Amniotic stem cell (primary cell): ENCODE measurements at places on chromosomes 4 and X.

GRCh38 chr4:89619206-89619962, 217.6 kb downstream of the SNCA start:
- DNase-seq: no peak

DNA sequence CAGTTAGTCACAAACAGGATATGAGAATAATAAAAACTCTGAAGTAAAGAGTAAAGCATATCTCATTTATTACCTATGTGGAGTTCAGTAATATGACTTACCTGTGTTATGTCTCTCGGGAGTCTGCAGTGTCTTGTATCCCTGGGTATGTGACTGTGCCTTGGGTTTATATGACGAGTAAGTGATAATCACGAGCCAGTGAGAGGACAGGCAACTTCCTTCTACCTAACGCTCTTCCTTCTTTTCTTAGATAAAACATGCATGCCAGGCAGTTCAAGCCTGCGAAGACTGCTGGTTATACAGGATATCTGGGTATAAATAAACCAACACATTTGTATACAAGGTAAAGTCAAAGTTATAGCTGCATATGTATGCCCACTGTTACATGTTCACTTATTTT, at the start of gene HPGDS:
HPGDS (minus strand) TSS at position 143 of the 400 bp plus-strand sequence. CDS start 8,207 bp downstream, outside the sequence.
- no peak for DNase-seq

GRCh38 chrX:41796046-41796445, 72.1 kb downstream of the GPR82 start:
- no peak for DNase-seq

DNA sequence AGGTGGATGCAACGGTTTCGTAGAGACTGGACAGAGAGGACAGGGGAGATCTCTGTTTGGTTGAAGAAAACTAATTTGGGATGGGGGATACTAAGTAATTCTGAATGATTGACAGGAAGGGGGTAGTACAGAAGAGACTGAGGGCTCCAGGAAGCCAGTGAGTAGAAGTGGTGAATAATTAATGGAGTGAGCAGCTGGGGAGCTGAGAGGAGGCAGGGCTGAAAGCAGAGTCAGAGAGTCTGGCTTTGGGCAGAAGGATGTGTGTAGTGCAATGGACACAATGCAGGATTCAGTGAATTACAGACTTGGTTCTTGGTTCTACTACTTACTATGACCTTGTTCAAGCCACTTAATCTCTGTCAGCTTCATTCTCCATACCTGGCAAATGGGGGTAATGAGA, 161.7 kb downstream of the RBMX2 start:
- no peak for DNase-seq

DNA sequence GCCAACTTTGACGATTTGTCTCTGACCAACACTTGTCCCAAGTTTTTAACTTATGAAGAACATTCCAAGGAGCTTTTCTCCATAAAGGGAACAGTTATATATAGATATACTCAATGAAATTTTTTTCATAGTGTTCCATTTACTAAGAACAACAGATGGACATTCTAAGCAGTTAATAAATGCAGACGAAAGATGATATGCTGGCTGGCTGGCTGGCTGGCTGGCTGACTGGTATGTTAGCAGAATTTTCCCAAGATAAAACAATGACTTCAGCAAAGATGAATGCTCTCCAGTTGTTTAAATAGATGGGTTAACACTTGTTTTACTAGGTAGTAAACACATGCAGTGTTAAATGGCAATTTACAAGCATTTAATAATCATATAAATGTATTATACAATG, 62.2 kb downstream of the SPANXN3 start:
- no peak for DNase-seq

GRCh38 chrX:129534816-129535578, 5.1 kb upstream of the OCRL start:
- no peak for DNase-seq

- no peak for DNase-seq
Observed at GRCh38 chrX:148459343-148459742, 41.1 kb upstream of the AFF2 start.

DNA sequence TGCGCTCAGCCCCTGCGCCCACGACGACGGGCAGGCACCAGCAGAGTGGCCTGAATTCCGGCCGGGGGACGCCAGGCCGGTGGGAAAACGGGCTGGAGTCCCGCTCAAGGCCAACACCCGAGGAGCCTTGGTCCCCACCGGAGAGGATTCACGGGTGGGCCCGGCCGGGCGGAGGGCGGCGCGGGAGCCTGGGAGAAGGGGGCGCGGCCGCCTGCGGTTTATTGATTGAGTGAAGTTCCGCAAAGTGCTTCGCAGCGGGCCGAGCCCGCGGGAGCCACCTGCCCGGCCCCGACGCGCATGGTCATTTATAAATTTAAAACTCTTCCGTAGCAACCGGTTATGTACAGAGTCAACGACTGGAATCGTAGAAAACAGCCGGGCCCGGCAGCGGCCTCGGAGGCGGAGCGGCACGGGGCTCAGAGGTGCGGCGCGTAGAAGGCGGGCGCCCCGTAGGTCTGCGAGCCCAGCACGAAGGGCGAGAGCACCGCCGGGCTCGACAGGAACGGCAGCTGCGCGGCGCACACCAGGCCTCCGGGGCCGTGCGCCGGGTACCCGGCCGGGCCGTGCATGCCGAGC, 3.6 kb downstream of the NKX1-1 start:
- DNase-seq: no peak

DNA sequence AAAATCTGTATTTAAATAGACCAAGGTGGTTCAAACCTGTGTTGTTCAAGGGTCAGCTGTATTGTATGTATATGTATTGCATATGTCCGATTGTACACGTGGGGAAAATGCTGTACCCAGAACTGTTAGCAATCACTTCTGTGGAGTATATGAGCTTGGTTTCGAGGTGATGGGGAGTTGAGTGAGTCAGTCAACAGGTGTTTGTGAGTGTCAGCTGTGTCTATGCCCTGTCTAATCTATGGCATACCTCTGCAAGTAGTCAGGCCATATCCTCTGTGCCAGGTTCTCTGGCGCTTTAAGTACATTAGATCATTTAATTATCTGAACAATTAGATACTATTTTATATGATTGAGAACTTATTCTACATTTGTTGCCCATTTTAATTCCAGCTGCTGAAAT, 7.4 kb downstream of the ZRSR2 start:
- no peak for DNase-seq

GRCh38 chrX:139191746-139192385, 338.7 kb upstream of the F9 start:
- no peak for DNase-seq

GRCh38 chrX:70264784-70265183, 3.4 kb upstream of the ARR3 start:
- DNase-seq: no peak

DNA sequence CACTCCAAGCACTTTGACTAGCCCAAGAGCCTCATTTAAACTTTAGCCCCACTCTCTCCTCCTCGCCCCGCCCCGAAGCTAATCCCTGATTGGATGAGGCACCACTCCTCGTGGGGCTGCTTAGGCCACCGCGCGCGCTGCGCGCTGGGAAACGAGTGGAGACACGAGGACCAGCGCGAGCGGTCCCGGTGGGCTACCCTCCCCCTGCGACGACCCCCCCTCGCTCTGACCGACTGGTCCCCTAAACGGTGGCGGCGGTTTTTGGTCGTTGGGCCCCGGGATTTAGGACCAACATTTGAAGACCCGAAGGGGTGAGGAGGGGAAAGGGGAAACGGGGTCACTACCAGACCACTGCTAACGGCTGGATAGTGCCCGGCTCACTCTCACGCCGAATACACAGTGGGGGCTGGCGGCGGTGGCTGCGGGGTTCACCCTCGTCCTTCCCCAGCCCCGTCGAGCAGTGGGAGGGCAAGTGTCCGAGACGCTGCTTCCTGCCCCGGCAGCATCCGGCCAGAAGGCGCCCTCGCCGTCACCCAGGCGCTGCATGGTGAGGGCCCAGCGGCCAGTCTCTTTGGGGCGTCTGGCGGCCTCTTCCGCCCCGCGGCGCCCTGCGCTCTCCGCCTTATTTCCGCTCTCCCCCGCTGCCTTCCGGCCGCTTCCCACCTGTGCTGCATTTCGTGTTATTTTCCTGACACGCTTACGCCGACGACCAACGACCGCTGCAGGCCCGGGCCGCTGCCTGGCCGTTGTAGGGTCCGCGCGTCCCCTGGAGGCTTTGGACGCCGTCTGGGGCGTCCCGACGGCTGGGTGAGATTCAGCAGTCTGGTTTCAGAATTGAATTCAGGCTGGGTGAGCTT, at the start of gene RBM46:
RBM46 (plus strand) TSS at position 147 of the 857 bp plus-strand sequence. CDS start 15,481 bp downstream, outside the sequence.
- no peak for DNase-seq

DNA sequence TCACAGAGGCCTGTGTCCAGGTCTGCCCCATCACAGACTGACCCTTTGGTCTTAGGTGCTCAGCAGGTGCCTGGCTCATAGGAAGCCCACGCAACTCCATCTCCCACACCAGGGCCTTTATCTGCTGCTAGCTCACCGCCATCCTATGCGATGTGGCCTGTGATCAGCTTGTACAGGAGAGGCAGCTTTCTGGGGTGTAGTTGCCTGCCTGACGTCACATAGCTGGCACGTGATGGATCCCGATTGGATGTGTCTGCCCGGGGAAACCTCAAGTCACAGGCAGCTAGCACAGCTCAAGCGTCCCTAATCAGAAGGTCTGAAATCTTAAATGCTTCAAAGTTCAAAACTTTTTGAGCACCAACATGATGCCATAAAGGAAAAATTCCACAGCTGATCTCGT, 41.2 kb upstream of the CLDN34 start:
- no peak for DNase-seq

GRCh38 chrX:99795495-99795894, 614.6 kb downstream of the PCDH19 start:
- no peak for DNase-seq

DNA sequence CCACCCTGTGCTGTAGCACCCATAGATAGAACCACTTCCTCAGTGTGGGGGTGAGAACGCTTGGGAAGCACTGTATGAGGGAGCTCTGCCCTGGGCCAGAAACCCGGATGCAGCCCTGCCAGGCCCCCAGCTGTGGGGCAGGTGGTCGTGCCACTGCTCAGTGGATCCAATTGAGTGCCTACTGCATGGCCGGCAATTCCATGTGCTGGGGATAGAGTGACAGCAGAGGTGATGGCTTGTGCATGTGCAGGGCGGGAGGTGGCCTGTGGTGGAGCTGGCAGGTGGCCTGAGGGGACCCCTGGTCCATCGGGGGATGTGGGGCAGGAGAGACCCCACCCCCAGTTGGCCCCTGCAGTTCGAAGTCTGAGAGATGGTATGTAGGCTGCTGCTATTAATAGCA, 60.4 kb downstream of the TRMT44 start:
- no peak for DNase-seq

DNA sequence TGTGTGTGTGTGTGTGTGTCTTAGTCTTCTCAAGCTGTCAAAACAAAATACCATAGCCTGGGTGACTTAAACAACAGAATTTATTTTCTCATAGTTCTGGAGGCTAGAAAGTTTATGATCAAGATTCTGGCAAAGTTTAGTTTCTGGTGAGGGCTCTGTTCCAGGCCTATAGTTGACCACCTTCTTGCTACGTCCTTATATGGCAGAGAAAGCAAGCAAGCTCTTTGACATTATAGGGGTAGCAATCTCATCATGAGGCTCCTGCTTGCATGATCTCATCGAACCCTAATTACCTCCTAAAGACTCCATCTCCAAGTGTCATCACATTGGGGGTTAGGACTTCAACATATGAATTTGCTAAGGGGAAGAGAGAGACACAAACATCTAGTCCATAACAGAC, 6.9 kb upstream of the AFP start:
- DNase-seq: no peak

- DNase-seq: no peak
Observed at GRCh38 chrX:132848296-132848970, 110.0 kb downstream of the HS6ST2 start.

- no peak for DNase-seq
Observed at GRCh38 chr4:136203199-136203598, 1329.1 kb downstream of the PCDH18 start.

DNA sequence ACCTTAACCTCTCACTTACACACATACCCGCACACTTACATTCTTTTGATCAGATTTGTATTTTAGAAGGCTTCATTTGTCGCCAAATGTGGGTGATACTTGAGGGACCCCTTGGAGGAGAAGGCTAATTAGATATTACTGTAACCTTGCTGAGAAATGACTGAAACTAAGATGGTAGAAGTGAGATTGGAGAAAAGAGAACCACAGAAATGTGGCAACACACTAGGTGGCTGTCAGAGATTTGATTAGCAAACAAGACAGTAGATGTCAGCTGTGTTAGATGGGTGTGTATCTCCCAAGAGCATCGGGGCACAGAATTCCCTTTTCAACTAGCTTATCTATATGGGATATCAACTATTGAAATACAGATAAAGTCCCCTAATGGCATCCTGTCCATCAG, 149.3 kb upstream of the FABP2 start:
- no peak for DNase-seq

- no peak for DNase-seq
Observed at GRCh38 chr4:15659768-15660570, 4.8 kb upstream of the FBXL5 start.

DNA sequence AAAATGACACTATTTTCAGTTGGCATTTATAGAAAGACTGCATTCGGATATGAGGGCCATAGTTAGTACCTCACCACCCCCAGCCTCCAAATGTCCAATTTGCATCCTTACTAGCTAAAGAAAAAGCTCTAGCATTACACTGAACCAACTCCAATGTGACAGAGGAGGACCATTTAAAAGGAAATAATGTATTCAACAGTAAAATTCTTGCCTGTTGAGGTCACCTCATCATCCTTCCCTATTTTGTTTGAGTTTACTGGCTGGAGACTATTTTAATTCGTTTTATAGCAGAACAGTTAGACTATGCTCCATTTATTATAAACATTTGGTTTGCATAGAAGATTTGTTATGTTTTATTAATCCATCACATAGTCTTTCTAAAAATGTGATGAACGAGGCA, 88.2 kb upstream of the PPARGC1A start:
- no peak for DNase-seq

DNA sequence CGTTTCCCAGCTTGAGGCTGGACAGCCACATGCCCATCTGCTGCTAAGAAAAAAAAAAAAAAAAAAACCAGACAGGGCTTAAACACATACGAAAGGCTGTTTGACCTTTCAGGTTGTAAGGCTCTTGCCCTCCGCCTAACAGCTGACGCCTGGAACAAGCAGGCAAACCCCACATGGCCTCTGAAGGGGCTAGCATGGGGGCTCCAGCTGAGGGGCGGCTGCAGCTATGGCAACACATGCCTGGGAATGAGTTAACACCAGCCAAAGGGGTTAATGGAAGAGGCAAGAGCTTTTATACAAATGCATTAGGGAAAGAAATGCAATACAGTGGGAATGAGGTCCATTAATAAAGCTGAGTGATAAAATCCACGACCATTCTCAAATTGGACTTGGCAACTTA, 183.6 kb downstream of the ENOX2 start:
- DNase-seq: no peak

GRCh38 chr4:85607624-85608023, 132.7 kb downstream of the ARHGAP24 start:
- no peak for DNase-seq
